Stimulated activated CD8-positive, alpha-beta memory T cell treated with anti-CD3 and anti-CD28 coated beads, Interleukin-12 subunit alpha, Interleukin-12 subunit beta, amount 100 ng/mL, for 1 hour (primary cell): ENCODE measurements at places on chromosomes 1 and 21.

- no peak for DNase-seq
Measured at GRCh38 chr1:18682375-18682774, 51.7 kb downstream of the PAX7 start.

DNA sequence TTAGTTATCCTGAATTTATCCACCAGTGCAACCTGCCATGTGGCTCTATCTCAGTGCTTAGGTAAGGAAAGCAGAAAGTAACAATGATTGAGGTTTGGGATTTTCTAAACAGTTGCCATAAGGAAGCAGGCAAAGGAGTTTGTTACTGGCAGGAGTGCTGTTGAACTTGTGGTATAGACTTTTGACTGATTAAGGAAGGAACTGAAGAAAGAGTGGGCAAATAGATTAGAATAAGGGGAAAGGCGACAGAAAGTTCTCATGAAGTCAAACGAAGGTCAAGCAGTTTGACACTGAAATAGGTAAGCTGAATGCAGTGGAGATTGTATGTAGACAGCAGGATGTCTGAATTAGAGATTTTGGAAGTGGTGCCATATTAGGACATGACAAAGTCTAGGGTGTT, 24.2 kb upstream of the CR2 start:
- no peak for DNase-seq

GRCh38 chr1:165924117-165924516, 96.7 kb downstream of the UCK2 start:
- DNase-seq = no peak

GRCh38 chr1:115545096-115545720, 96.6 kb upstream of the VANGL1 start:
- no peak for DNase-seq

DNA sequence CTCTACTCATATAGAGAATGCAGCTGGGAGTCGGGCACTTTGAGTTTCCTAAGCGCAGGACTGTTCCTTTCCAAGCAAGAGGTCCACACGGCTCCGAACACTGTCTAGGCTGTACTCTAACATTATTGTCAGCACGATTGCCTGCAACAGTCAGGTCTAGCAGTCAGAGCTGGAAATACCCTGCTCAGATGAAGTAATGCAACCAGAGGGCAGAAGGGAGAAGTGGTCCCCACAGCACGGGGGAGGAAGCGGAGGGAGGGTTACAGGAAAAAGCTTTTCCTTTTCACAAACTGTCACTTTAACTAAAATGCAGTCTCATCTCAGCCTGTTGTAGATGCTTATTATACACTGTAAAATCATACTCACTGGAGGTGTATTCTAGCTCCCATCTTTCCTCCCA, 98.9 kb upstream of the SLC44A3 start:
- DNase-seq = no peak

- no peak for DNase-seq
Measured at GRCh38 chr1:166272851-166273250, 106.0 kb upstream of the FAM78B start.

DNA sequence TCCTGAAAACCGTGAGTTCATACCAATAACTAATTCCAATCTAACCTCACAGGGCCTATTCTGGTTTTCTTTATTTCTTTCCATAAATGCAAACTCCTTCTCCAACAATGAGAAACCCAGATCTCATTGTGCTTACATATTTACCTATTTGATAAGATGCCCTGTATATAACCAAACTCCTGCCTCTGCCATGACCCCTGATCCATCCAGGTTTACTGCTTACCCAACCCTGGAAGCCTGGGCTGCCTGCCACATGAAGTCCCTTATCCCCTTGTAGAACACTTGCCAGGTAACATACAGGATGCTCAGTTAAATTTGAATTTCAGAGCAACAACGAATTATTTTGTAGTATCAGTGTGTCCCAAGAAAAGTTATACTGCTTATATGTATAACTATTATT, 766.1 kb downstream of the LTN1 start:
- DNase-seq = no peak

DNA sequence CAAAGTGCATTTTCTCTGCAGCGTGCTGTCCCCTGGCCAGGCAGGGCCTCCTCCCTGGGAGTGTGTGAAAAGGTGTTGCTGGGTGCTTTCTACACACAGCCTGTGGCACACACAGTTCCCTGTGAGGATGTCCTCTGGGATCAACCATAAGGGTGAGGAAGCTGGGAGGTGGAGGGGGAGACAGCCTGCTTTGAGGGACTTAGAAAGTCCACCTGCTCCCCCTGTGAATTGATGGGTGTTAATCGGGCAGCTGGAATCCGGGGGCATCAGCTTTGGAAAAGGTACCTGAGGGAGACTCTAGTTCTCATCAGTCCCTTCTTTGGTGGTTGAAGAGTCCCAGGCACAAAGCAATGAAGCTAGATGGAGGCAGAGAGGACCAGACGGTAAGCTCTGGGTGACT, 35.8 kb downstream of the LHX4 start:
- DNase-seq = no peak

GRCh38 chr1:36085686-36086526, 2.0 kb downstream of the TEKT2 start:
- no peak for DNase-seq

DNA sequence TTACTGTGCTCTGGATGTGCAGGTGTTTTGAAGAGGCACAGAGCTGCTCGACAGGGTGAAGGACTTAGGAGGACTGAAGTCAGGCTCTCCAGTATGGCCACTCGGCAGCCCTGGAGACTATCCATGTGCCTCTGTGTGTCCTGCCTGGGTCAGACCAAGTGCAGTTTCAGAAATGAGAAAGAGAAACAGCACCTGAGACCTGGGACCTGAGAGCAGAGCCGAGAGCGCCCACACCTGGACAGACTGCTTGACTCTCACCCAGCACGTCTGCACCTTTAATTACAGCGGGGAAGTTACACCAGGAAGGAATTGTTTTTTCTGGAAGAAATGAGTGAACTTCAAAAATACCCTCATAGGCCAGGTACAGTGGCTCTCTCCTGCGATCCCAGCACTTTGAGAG, 59.7 kb upstream of the COL6A1 start:
- no peak for DNase-seq

DNA sequence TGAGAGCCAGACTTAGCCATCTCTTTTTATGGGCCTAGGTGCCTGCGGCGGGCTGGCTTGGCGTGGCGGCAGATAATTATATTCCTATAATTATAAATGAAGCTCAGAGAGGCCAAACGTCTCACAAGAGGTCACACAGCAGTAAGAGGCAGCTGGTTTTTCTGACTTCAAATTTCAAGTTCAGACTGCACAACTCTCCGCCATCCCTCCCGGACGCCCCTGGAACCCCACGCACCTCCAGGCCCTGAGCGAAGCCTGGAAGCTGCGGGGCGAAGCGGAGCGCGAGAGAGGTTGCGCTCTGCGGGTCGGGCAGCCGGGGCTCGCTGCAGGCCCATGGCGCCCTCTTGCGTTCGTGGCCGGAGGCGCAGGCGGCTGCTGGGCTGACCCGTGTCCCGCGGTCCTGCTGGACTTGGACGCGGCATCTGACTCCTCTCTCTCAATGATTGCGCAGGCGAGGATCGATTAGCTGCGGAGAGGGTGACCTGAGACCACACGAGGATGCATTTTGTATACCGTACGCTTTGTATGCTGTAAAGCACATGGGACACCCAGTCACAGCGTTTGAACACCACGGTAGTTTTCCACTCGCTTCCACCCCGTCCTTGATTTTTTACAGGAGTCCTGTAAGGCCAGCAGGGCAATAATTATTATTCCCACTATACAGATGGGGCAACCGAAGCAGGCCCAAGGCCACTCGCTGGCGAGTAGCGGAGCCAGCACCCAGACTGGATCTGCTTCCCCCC, 272.7 kb downstream of the FOXD2 start:
- peak; percentile 31 for DNase-seq

GRCh38 chr1:222394224-222394623, 153.7 kb downstream of the HHIPL2 start:
- no peak for DNase-seq

DNA sequence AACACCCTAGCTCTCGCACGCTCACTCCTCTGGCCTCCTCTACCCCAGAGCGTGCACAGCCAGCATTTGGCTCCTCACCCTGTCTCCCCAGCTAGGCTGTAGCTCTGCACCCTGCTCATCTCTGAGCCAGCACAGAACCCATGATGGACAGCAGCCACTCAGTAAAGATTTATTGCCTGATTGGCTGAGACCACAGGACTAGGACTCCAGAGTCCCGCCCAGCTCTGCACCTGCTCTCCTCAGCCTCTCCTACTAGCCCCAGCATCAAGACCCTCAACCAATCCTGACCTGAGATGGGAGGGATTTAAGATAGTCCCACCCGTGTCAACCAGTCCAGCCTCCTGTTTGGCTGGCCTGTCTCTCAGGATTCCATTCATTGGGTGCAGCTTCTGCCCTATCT, 9.3 kb downstream of the C1QB start:
- DNase-seq = no peak

- no peak for DNase-seq
Measured at GRCh38 chr1:10529765-10530164, 55.0 kb downstream of the PEX14 start.

GRCh38 chr1:182888736-182889531, 49.8 kb downstream of the DHX9 start:
- no peak for DNase-seq

- no peak for DNase-seq
Measured at GRCh38 chr1:161933592-161934588, 89.8 kb downstream of the OLFML2B start.

DNA sequence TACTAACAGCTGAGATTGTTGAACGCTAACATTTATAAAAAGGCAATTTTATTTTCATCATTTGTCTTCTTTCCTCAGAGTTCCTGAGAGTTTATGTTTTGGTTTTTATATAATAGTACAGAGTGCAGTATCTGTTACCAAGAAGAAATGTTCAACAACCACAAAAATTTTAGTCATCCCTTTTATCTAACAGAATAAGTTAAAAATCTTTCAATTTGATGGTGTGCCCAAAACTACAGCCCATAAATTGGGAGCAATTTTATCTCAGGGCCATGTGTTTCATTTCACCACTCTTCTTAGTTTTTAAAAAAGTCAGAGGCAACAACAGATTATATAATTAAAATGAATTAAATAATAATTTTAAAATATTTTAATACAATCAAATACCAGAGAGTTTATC, 37.1 kb downstream of the NEXN start:
- DNase-seq = no peak

DNA sequence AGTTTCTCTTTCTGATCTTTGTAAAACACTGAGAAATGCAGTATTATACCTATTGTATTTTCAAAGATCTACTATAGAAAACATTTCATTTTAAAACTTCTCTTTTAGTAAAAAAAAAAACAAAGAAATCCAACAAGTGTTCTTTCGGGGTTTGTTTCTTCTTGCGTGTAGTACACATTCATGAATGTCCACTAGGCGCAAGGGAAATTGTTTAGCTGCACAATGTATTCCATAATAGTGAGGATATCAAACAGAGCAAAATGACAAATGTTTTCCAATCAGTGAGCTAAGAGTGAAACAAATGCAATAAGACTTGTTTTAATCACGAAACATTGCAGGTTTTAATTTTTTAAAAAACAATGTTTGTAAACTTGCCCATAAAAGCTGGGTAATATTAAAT, 68.6 kb downstream of the LHX8 start:
- no peak for DNase-seq

DNA sequence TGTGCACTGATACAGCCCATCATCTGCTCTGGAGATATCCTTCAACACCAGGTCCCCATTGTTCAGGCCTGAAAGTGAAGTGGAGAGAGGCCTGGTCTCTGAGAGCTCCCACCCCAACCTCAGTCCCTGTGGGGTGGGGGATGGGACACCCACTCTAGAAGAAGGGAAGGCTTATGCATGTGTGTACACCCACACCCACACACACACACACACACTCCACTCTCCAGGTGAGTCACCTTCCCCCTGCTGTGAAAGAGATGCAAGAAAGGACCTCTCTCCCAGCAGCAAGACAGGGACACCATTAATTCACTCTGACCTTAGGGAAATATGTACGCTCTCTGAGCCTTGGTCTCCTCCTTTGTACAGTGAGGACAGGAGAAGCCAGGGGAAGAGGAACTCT, 5.9 kb downstream of the VSIG8 start:
- no peak for DNase-seq

DNA sequence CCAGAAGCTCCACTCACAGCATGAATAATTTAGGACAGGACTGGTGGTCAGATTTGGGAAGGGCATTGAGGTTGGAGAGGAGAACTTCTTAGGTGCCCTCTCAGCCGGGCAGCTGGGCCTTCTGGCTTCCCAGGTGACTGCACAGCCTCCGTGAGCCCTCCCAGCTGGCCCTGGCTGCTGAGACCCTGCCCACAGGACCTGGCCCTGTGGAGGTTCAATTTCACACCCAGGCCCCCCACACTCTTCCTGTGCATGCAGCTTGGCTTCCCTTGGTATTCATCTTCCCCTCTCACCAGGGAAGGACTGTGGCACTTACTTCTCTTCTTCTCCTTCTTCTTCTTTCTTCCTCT, 50.6 kb downstream of the NDUFS5 start:
- no peak for DNase-seq

DNA sequence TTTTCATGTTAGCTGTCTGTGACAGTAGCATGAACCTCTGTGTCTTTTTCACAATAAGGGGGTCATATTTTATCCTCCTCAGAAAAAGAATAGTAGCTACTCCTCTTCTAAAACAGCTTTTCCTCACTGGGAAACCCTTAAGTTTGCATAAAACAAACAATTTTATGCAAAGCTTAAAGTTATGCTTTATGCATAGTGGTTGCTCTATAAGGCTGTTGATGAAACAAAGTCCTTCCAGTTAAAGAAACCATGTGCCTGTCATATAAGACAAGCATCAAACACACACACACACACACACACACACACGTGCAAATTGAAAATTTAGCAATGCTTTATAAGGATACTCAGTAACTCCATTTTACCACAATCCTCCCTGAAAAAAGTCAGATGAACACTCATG, 107.0 kb downstream of the CHD1L start:
- DNase-seq = no peak
